A673 (cell line): ENCODE measurements at places on chromosomes 2 and 18.

GRCh38 chr2:229653531-229653930 is 60.8 kb downstream of the DNER start:
- no peak for DNase-seq

GRCh38 chr2:139480161-139480650 is 700.0 kb upstream of the NXPH2 start:
- DNase-seq, result no peak

GRCh38 chr2:188478724-188479123 is 187.1 kb downstream of the GULP1 start:
- peak; percentile 12 for DNase-seq

DNA sequence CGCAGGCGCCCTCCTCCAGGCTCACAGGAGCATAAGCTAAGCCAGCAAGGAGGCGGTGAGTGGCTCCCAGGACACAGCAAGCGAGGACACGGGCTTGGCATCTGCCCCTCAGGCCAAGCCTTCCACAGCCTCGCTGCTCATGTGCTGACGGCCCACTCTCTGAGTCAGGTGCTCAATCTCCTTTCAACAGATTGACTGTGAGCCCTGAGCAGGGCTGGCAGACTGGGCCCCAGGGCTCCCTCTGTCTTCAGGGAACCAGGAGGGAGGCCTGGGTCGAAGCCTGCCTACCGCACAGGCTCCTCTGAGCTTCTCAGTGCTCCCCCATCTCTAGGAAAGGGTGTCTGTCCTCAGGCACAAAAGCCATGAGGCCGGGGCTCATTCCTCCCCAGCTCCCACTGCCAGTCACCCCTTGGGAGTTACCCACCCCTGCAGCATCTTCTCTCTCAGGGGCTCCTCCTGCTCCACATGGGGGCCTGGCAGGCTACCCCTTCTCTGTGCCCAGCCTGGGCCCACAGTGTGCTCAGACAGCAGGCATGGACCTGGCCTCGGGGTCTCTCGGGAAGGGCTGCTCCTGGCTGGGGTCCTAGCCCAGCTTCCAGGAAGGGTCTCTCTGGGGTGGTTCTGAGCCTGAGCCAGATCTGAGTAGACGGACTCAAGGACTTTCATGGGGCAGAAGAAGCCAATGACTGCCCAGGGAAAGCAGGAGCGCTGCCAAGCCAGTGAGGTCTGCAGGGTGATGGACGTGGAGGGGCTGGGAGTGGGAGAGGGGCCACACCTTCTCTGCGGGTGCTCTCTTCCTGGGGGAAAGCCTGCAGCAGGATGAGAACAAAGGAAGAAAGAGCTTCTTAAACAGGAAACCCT is 138.0 kb upstream of the GPC1 start:
- DNase-seq, result no peak

GRCh38 chr18:50902797-50903196 is 23.9 kb downstream of the ME2 start:
- DNase-seq, result no peak

DNA sequence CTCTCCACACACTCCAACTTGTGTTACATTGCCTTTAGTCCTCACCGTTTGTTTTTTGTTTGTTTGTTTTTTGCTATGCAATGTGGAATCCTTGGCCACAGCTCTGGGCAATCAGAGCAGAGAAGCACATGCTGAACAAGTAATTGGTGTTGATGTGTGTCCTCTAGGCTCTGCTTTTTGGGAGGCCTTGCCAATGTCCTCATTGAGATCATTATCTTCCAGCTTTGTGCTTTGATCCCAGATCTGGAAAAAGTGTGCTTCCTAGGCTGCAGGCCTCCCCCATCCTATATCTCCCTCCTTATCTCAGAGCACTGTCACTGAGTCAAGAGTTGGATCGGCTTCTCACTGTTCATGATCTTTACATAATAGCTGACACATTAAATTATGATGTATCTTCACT is 25.9 kb downstream of the OSR1 start:
- no peak for DNase-seq

- DNase-seq, result no peak
Measured at GRCh38 chr2:214747992-214748391, 61.5 kb downstream of the BARD1 start.

DNA sequence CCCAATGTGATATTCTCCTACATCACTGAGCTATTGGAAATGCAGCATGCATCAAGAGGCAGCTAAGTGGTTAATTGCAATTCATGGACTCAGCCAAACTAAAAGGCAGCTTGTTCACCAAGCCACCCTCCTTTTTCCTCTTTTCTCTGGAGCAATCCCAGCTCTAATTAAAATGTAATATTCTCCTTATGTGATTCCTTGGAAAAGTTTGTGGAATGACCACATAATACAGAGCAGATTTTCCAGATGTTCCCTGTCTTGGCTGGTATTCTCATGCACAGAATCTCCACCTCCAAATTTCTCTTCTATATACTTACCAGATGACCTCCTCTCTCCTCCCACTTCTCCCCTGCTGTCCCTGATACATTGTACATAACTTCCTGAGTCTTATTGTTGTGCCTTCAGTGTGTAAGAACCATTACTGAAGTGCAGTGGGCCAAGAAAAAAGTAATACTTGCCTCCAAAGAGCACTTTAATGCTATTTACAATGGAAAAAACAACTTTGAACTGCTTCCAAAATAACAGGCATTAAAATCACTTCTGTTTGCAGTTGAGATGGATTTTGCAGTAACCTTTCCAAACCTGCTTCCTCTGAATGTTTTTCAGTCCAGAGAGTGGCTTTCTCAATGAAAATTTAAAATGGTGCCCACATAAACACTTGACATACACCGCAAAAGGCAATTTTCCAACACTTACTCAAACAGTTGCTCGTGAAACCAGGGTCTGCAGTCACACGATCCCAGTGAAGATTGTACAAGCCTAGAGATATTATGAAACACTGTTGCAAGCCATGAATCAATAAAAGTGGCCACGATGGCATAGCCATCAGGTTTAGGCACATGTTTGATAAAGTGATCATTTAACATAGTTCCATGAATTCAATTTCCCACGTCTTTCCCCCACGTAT is 258.0 kb downstream of the MTX2 start:
- peak; percentile 69 for DNase-seq

DNA sequence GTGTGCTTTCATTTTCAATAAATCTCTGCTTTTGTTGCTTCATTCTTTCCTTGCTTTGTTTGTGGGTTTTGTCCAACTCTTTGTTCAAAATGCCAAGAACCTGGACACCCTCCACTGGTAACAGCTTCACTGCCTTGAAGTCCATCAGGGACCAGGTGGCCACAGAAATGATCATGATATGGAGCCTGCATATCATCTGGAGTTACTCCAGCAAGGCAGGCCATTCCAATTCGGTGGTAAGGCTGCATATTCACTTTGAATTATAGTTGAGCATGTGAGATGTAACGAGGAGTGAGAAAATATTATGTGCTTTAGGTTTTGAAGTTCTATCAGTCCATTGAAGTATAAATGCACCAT is 26.3 kb upstream of the SPATA3 start:
- no peak for DNase-seq

GRCh38 chr2:128389388-128390086 is 70.9 kb upstream of the HS6ST1 start:
- DNase-seq, result no peak

- no peak for DNase-seq
Measured at GRCh38 chr2:77087987-77088414, 434.2 kb downstream of the LRRTM4 start.

DNA sequence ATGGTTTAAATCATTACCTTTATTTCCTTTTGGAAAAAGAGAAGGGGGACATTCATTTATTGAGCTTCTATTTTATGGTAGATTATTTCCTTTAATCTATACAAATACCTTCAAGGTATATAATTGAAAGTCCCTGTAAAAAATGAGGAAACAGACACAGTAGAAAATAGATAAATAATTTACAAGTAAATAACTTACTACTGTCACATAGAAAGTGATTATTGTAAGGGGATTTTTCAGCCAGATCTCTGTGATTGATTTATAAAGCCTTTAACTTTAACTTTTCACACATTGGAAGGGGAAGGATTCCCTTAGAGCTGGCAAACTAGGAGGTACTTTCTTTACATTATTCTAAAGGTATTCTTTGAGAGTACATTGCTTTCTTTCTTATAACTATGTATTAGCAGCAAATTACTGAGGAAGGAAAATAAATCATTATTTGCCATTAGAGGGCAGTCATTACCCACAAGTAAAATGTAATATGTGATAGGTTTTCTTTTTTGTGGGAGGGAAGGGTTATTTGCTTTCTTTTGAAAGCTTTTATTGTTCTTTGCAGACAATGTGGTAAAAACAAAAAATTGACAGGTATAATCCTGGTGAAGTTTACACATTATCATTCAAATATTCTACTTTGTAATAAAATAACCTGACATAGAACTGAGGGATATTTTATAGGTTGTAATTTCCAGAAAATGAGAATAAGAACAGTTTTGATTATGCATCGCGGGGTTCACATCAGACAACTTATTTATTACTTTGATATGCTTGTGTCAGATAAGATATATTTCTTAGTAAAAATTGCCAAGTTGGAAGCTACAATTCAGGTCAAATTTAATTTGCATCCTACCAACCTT is 24.8 kb upstream of the RPE start:
- DNase-seq, result peak; percentile 60

DNA sequence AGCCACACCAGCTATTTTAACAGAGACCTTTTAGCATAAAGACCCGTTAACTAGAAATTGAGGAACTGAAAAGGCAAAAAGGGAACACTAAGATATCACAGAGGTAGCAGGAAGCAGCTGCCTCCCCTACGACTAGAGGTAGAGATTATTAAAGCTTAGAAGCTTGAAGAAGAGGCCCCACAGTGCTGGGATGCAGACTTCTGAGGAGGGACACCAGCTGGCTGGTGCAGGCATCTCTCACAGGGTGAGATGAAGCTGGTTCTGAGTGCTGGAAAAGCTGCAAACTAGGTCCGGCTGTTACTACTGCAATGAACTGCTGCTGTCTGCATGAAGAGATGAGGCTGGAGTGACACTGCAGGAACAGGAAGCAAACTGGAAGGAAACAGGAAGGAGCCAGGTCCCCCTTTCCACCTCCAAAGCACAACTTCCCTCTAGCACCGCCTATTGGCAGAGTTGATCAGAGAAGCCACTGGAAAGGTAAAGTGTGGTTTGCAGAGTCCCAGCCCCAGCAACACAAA is 61.2 kb upstream of the MRPS9 start:
- peak; percentile 48 for DNase-seq

- peak; percentile 58 for DNase-seq
Measured at GRCh38 chr2:181058378-181059269, 78.2 kb downstream of the UBE2E3 start.

GRCh38 chr18:56902653-56903052 is 244.2 kb upstream of the BOD1L2 start:
- no peak for DNase-seq

DNA sequence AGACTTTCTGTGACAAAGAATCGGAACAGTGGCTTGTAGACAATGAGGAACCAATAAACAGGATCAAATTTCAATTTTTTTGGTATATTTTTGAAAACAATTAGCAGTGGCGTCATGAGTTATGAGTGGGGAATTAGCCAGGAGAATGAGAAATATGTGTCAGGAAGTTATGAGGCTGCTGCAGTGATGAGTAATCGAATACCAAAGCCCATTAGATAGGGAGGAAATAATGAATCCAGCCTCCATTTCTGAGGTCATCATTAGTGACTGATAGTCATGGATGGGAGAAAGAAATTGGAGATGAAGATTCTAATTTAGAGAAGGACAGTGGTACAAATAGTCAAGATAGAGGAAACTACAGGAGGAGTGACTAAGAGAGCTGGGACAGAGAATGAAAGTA is 673.1 kb upstream of the VRK2 start:
- peak; percentile 18 for DNase-seq

- peak; percentile 98 for DNase-seq
Measured at GRCh38 chr2:66432801-66433694, 1.9 kb upstream of the MEIS1 start.
